ENCODE measurements at places on chromosomes 5 and 9. TPM values are rescaled to one million over a fixed set of nuclear protein-coding genes. Genes with fewer than 3 reads are reported as not detected.

Gene ACTBL2
- total RNA-seq, result 0.04 TPM

Gene BTNL8
- not detected for total RNA-seq

Gene TBCA
- 314 TPM for total RNA-seq

Gene WNK2
- total RNA-seq, result not detected

Gene KIF12
- 6.2 TPM for total RNA-seq

Gene FOCAD
- total RNA-seq, result 23.0 TPM

Gene C5orf52
- not detected for total RNA-seq

Gene BNC2
- total RNA-seq, result 2.5 TPM

Gene PCDHA10
- total RNA-seq, result not detected

Gene PTGDS
- not detected for total RNA-seq

Gene COL23A1
- total RNA-seq, result 0.16 TPM

Gene WDR70
- total RNA-seq, result 17.6 TPM

Gene MSX2
- total RNA-seq, result 4.8 TPM

Gene MOB3B
- total RNA-seq, result 14.0 TPM

Gene TAF1L
- total RNA-seq, result not detected

Gene PTPDC1
- total RNA-seq, result 6.4 TPM

Gene CAVIN4
- 0.08 TPM for total RNA-seq

Gene PRLR
- total RNA-seq, result not detected

Gene CDKN2B-AS1
- total RNA-seq, result 0.23 TPM

Gene DMRT3
- not detected for total RNA-seq

Data from hair follicular keratinocyte (primary cell).